ENCODE measurements at places on chromosomes 7 and 10.

GRCh38 chr7:92766461-92767003 is 69.8 kb downstream of the CDK6 start:
- DNase-seq = no peak

- DNase-seq = no peak
These were observed 160.6 kb upstream of the ADO start for GRCh38 chr10:62643606-62644587.

DNA sequence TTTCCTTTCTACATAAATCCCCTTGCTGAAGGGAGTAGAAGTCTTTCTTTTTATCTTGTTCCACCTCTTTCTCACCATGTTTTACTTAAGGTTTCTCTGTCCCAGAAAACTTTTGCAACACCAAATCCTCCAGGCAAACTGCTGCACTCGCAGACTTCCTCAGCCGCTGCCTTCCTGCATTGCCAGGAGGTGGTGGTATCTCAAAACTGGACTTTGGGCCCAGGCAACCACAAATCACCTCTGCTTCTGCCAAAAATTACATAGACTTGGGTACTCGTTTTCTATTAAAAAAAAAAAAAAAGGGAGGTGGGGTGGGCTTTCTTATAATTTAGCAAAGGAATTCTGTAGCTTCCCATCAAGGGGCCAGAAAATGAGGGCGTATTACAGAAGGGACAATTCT is 14.7 kb downstream of the INA start:
- DNase-seq = no peak

DNA sequence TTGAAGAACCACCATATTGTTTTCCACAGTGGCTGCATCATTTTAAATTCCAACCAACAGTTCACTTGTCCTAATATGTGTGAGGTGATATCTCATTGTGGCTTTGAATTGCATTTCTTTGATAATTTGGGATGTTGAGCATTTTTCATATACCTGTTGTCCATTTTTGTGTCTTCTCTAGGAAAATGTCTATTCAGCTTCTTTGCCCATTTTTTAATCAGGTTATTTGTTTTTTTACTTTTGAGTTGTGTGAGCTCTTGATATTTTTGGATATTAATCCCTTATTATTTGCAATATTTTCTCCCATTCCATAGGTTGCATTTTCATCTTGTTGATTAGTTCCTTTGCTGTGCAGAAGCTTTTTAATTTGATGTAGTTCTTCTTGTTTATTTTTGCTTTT is 95.1 kb upstream of the CCDC71L start:
- DNase-seq = no peak

- DNase-seq = no peak
These were observed 66.1 kb downstream of the FOXL3 start for GRCh38 chr7:356087-356486.

DNA sequence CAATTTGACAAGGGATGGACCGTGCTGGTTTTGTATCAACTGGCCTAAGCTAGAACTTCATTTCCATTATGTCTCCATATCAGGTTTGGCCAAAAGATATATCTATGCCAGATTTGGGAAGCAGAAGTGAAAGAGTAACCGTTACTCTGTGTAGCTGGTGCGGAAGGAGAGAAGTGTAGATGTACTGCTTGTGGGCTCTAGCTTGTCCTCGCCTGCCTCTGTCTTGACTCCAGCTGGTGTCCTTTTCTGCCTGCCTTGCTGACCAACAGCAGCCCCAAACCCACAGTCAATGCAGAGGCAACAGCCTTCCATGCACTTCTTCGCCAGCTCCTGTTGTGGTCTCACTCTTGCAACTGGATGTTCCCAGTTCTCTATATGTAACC is 128.5 kb downstream of the KIF20B start:
- no peak for DNase-seq

- no peak for DNase-seq
These were observed 399 bp downstream of the FHIP2A start for GRCh38 chr10:114821915-114822443.

DNA sequence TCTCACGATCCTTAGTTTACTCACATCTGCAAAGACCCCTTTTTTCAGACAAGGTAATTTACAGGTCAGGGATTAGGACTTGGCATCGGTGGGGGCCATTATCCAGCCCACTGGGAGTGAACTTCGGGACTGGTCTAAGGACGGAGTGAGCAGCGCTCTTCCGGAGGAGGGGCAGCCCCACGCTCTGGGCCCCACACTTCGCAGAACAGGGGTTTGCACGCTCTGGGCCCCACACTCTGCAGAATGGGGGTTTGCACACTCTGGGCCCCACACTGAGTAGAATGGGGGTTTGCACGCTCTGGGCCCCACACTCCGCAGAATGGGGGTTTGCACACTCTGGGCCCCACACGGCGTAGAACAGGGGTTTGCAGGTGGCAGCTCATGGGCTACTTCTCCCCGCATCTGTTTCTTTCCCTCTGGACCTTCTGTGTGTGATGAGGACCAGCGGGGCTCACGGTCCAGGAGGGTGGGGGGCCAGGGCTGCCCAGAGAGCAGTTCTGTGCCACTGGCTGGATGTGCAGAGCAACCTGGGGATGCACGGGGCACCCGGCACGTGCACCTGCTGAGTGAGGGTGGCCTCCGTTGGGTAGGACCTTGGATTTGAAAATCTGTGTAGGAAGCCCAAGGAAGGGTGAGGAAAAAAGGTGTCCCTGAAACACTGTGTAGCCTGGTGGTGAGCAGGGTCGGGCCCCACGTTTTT is 134.8 kb downstream of the WDR37 start:
- DNase-seq = no peak

Measured in fibroblast of skin of left biceps (primary cell).